LNCaP clone FGC (cell line): ENCODE measurements at places on chromosomes 4 and X.

- DNase-seq: no peak
Observed at GRCh38 chr4:183244506-183244905, 75.6 kb downstream of the CLDN22 start.

DNA sequence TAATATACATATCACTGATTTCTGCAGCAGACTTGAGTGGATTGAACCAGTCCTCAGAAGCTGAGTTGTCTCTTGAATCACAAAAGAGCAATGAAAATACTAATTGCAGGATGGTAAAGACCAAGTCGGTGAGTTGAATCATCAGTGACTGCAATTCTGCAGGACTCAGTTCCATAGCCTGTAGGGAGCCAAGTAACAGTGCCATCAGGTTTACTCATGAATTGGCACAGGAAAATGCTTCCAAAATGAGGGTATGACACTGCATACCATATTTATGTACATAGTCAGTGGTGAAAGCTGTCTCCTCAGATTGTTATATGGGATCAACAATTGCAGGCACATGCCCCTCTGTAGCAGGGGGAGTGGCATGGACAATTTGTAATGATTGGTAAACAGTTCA lies 192.8 kb downstream of the CCNG2 start:
- DNase-seq: no peak

- DNase-seq: no peak
Observed at GRCh38 chr4:38347251-38347650, 316.7 kb upstream of the KLF3 start.

DNA sequence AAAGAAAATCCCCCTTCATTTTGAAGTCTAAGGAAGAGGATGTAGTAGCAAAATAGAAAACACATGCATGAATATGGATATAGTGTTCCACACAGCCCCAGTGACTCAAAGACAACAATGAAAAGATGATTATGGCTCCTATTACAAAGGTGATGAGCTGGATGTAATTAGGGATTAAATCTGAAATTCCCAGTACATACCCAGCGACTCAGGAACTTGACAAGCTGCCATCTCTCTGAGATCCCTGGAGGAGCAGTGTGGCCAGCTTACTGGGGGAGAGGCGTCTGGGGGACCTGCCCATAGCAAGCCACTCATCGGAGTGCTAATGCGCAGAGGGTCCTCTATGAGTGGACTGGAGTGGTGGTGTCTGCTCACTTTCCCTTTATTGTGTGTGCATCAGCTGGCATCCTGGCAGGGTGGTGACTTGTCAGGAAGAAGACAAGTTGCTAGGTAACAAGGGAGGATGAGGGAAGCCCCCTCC lies 42.7 kb upstream of the MGST2 start:
- DNase-seq: no peak

DNA sequence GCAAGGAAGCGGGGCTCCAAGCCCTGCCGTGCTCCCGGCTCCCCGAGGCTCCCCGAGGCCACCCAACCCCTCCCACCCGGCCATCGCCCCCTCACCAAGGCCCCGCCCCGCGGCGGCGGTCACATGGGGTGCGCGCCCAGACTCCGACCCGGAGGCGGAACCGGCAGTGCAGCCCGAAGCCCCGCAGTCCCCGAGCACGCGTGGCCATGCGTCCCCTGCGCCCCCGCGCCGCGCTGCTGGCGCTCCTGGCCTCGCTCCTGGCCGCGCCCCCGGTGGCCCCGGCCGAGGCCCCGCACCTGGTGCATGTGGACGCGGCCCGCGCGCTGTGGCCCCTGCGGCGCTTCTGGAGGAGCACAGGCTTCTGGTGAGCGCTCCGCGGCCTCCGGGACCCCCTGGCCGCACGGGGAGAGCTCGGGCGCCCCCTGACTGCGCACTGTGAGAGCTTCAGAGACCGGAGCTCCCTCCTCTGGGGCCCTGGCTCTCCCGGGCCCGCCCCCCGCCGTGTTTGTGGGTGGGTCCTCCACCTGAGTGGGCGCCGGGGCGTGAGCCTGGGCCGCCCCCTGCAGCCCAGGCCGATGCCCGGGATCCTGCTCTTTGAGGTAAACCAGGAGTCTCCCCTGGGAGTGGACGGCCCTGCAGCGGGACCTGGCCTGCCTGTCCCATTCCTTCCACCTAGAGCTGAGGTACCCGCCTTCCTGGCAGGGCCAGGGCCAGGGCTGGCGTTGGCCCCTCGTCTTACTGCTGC lies at the start of gene IDUA:
Gene IDUA, plus strand, starts transcription at position 166 of the 745 bp plus-strand sequence. Its CDS starts 41 bp downstream, at position 207.
- no peak for DNase-seq

- DNase-seq: no peak
Observed at GRCh38 chrX:3066555-3066954, 25.3 kb downstream of the ARSF start.

- DNase-seq: no peak
Observed at GRCh38 chrX:66009231-66009845, 30.5 kb downstream of the VSIG4 start.

GRCh38 chrX:15507005-15507404 lies 6.4 kb downstream of the BMX start:
- DNase-seq: no peak

DNA sequence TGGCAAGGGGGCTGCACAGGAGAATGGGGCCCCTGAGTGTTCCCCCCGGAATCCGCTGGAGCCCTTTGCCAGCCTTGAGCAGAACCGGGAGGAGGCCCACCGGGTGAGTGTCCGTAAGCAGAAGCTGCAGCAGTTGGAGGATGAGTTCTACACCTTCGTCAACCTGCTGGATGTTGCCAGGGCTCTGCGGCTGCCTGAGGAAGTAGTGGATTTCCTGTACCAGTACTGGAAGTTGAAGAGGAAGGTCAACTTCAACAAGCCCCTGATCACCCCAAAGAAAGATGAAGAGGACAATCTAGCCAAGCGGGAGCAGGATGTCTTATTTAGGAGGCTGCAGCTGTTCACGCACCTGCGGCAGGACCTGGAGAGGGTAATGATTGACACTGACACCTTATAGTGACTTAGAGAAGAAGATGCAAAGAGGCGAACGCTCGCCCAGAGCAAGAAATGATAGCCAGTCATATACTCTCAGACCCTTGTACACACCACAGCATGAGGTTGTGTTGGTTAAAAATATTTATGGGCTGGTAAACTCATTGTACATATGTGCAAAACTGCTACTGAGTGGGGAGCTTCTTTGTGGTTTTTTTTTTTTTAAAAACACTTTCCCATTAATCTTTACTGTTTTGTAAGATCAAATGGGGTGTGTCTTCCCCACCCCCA lies 52.5 kb downstream of the JADE1 start:
- no peak for DNase-seq

- no peak for DNase-seq
Observed at GRCh38 chr4:167424341-167425256, 190.3 kb upstream of the SPOCK3 start.

GRCh38 chrX:68511255-68511654 lies 12.4 kb downstream of the YIPF6 start:
- DNase-seq: no peak

DNA sequence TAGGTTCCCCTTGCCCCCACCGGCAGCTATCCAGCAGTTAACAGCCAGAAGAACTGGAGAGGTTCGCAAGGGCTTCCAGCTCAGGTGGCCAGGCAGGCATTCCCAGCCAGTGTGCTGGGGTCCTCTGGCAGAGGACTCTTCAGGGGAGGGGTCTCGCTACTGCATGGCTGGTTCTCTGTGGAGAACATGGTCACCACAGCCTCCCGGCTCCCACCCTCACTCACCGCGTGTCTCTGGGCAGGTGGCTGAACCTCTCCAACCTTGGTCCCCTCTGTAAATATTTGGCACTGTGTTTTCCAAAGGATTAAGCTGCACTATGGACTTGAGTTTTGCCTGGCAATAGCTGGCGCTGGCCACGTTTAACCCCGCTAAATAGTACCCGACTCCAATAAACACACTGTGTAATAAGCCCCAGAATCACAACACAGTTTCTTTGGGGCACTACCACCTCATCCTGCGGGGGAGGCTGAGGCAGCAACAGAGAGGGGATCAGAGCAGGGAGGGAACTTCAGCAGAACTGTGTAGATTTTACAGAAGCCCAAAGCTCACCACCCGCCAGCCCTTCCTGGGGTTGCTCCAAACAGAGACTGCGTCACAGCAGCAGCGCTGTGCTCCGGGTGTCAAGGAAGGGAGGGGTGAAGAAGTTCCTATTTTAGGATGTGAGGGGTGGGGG lies 15.2 kb downstream of the BCOR start:
- DNase-seq: no peak
